Activated CD8-positive, alpha-beta memory T cell treated with anti-CD3 and anti-CD28 coated beads for 1 hour (primary cell): ENCODE measurements at places on chromosomes 11 and 22.
A peak's percentile ranks its signal among the peaks of the same experiment; 100 is the strongest.

DNA sequence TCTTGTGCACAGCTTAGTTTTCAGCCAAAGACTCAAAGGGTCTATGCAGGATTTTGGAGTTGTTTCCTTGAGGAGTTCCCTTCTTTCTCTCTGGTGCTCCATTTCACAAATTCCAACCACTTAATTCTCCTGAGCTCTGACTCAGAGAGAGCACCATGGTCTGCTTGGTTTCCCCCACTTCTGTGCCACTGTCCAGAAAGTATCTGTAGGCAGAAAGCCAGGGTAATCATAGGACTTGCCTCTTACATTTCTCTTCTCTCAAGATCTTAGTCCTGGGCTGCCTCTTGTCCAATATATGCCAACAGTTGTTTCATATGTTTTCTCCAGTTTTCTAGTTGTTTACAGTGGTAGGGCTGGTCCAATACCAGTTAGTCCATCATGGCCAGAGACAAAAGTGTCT is 6.4 kb upstream of the MRGPRD start:
- no peak for DNase-seq

- DNase-seq: no peak
Measured at GRCh38 chr11:2771758-2772466, 72.1 kb upstream of the KCNQ1OT1 start.

GRCh38 chr11:36427876-36428275 is 82.2 kb downstream of the TRAF6 start:
- DNase-seq: no peak

GRCh38 chr22:25172153-25172552 is 27.5 kb upstream of the CRYBB3 start:
- DNase-seq: peak; percentile 1

DNA sequence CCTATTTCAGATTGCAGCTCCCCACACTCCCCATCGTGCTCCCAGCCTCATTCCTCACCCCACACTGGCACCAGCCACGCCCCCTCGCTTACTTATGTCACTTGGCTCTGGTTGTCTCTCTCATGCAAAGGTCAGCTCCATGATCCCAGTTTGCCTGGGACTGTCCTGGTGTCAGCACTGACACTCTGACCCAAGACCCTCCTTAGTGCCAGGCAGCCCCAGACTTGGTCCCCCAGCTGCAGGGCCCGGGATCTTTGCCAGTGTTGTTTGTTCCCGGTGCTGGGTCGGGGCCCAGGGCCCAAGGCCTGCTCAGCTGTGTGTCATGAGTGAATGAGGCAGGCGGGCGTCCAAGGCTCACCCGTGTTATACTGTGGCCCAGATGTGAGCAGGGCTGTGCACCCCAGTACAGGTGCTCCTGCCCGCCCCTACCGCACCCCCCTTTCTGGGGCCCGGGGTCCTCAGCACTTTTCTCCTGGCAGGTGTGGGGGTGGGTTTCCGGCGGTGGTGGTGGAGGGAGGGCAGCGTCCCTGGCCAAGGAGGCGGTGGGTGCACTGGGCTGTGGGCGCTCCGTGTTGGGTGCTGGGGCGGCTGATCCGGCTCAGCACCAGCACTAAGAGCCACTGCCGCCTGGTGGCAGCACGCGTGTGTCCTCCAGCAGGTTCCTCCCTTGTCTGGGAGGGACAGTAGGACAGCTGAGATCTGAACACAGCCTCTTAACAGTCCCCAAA is 19.5 kb downstream of the IL17REL start:
- DNase-seq: no peak
